ENCODE measurements at places on chromosomes 1 and 21. TPM values are rescaled to one million over a fixed set of nuclear protein-coding genes. Genes with fewer than 3 reads are reported as not detected.

The S100A3 gene
- polyA plus RNA-seq, result not detected

The PLXNA2 gene
- polyA plus RNA-seq, result not detected

The L1TD1 gene
- polyA plus RNA-seq, result 0.07 TPM

The FMO2 gene
- not detected for polyA plus RNA-seq

The GPN2 gene
- polyA plus RNA-seq, result 59.7 TPM

The ADGRL4 gene
- not detected for polyA plus RNA-seq

The MX2 gene
- polyA plus RNA-seq, result 22.6 TPM

The FLG gene
- polyA plus RNA-seq, result not detected

The ZNHIT6 gene
- 20.8 TPM for polyA plus RNA-seq

The SAMD11 gene
- not detected for polyA plus RNA-seq

The SHISAL2A gene
- 0.77 TPM for polyA plus RNA-seq

The S100B gene
- not detected for polyA plus RNA-seq

The LMX1A gene
- polyA plus RNA-seq, result not detected

The FTCD gene
- not detected for polyA plus RNA-seq

The NCMAP gene
- polyA plus RNA-seq, result not detected

The PTCH2 gene
- not detected for polyA plus RNA-seq

The G0S2 gene
- 0.31 TPM for polyA plus RNA-seq

The PROX1 gene
- not detected for polyA plus RNA-seq

The DAP3 gene
- 117 TPM for polyA plus RNA-seq

The CYP4X1 gene
- not detected for polyA plus RNA-seq

The HMGCS2 gene
- polyA plus RNA-seq, result not detected

The OR10Z1 gene
- not detected for polyA plus RNA-seq

The F3 gene
- polyA plus RNA-seq, result not detected

The ARTN gene
- 0.21 TPM for polyA plus RNA-seq

The PRR9 gene
- not detected for polyA plus RNA-seq

The FBLIM1 gene
- not detected for polyA plus RNA-seq

The TMEM269 gene
- not detected for polyA plus RNA-seq

The CNIH3 gene
- 2.0 TPM for polyA plus RNA-seq

The PLCH2 gene
- polyA plus RNA-seq, result not detected

The CENPL gene
- 26.7 TPM for polyA plus RNA-seq

The GBP1 gene
- 1.8 TPM for polyA plus RNA-seq

The IFNAR2 gene
- 67.4 TPM for polyA plus RNA-seq

The TMEM82 gene
- not detected for polyA plus RNA-seq

The CLDN8 gene
- not detected for polyA plus RNA-seq

The SERPINC1 gene
- not detected for polyA plus RNA-seq

The HAPLN2 gene
- polyA plus RNA-seq, result 0.24 TPM

The SPRR1B gene
- not detected for polyA plus RNA-seq

The FAM89A gene
- polyA plus RNA-seq, result 0.15 TPM

The PRPF38B gene
- 53.8 TPM for polyA plus RNA-seq

The SON gene
- 491 TPM for polyA plus RNA-seq

The LRRIQ3 gene
- polyA plus RNA-seq, result 4.4 TPM

The ATP8B2 gene
- polyA plus RNA-seq, result 7.8 TPM

The GJA9 gene
- 0.22 TPM for polyA plus RNA-seq

The TMEM51 gene
- 3.9 TPM for polyA plus RNA-seq

The DFFA gene
- polyA plus RNA-seq, result 79.0 TPM

The RAB42 gene
- polyA plus RNA-seq, result 0.28 TPM

The KCNJ9 gene
- not detected for polyA plus RNA-seq

The PEF1 gene
- 77.5 TPM for polyA plus RNA-seq

The ABL2 gene
- polyA plus RNA-seq, result 1.6 TPM

The CELSR2 gene
- 0.03 TPM for polyA plus RNA-seq

The S100A16 gene
- polyA plus RNA-seq, result 0.17 TPM

The HSF2BP gene
- polyA plus RNA-seq, result 0.53 TPM

The NGF gene
- polyA plus RNA-seq, result not detected

The USH2A gene
- polyA plus RNA-seq, result 0.01 TPM

The DNALI1 gene
- polyA plus RNA-seq, result 0.08 TPM
